WTC11 (cell line): ENCODE measurements at places on chromosomes 2 and 18.

DNA sequence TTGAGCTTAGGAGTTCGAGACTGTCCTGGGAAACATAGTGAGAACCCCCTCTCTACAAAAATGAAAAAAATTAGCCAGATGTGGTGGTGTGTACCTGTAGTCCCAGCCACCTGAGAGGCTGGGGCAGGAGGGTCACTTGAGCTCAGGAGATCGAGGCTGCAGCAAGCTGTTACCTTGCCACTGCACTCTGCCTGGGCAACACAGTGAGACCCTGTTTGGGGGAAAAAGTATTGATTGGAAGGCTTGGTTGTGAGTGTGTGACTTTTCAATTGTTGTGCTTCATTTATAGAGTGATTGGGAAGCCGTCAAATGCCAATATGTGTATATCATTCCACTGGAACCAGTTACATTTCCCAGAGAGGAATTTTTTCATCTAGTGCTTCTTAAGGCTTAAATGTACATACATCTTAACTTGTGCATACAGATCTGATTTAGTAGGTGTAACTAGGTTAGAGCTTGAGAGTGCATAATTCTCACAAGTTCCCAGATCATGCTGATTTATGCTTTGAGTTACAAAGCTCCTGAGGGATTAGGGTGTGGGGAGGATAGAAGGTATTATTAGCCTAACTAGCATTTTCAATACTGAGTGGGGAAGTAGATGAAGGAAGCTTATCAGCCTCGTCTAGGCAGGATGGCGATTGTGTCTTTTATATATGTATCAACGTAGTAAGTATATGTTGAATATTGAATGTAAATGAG, 15.3 kb downstream of the WDR43 start:
- H3K4me3 ChIP-seq: no peak overlapping the region
- DNase-seq: no peak
- H3K36me3 ChIP-seq: peaks cover 84% of the 10 kb centered on the region
- peaks cover 5% of the 10 kb centered on the region; the same call in 1 of the 2 replicates for H3K4me1 ChIP-seq
- H3K27me3 ChIP-seq: no peaks in the 10 kb centered on the region

GRCh38 chr18:58603375-58604067, 25.4 kb downstream of the ALPK2 start:
- no peaks in the 10 kb centered on the region; the same call in 1 of the 2 replicates for H3K27me3 ChIP-seq
- no peak for DNase-seq
- no peak overlapping the region for H3K27ac ChIP-seq

- no peak overlapping the region for H3K4me3 ChIP-seq
- no peaks in the 10 kb centered on the region for H3K27me3 ChIP-seq
- peaks cover 7% of the 10 kb centered on the region for H3K4me1 ChIP-seq
- no peaks in the 10 kb centered on the region for H3K36me3 ChIP-seq
Observed at GRCh38 chr2:137118140-137118539, 352.8 kb downstream of the THSD7B start.

GRCh38 chr2:111049792-111050640, 70.7 kb upstream of the BCL2L11 start:
- DNase-seq: no peak
- no peaks in the 10 kb centered on the region for H3K36me3 ChIP-seq
- H3K4me1 ChIP-seq: no peaks in the 10 kb centered on the region
- H3K4me3 ChIP-seq: no peak overlapping the region
- no peak overlapping the region for H3K27ac ChIP-seq

DNA sequence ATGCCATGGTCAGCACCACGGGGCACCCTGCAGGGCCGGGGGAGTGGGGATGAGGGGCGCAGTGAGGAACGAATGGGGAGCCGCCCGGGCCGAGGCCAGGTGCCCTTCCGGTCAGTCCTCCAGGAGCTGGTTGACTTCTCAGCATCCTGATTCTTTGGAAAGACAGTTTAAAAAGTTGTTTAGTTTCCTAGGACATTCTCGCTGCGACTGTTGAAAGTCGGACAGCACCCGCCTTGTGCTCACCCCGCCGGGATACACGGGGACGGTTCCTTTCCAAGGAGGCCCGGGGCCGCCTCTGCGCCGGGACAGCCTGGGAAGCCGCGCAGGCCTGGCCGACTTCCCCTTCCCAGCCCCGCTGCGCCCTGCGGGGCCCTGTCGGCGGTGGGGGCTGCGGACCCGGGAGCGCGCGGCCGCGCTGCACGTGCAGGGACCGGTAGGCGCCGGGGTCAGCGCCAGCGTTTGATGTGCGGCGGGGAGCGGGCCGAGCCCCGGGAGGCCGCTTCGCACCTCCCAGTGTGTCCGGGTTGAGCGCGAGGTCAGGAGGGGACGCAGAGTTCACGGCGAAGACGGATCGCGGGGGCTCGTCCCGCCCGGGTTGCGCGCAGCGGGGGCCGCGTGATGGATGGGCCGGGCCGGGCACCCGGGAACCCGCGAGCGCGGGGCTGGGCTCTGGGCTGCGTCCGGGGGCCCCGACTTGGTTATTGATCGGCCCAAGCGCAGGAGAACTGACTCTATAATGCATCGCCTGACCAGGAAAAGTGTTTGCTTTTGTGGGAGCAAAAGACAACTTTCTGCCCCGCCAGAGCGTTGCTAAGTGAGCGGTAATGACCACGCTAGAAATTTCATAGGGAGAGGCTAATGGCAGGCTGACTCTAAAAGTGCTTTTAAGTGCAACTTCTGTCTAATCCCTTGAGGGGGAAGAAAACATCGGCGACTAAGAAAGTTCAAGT, 28.0 kb upstream of the SMIM21 start:
- DNase-seq: peak; percentile 63
- peaks cover 38% of the 10 kb centered on the region for H3K27me3 ChIP-seq
- peaks cover 17% of the 10 kb centered on the region for H3K4me1 ChIP-seq
- peaks cover 18% of the 10 kb centered on the region for H3K36me3 ChIP-seq

DNA sequence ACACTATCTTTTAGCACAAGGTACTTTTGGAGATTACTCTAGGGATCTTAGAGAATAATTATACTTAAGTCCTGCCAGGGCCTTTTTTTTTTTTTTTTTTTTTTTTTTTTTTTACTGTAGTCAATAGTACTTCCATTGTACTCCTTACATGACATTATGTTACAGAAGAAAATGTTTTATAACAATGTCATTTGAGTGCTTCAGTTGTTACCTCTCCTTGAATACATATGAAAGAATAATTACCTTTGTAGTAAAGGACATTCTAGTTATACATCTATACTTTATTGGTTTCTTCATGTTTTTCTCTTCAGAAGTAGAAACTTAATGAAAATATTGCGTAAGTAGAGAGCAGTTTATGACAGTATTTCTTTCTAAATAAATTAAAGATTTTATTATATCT, 834.9 kb downstream of the DPP10 start:
- H3K27ac ChIP-seq: no peak overlapping the region
- no peak overlapping the region for H3K4me3 ChIP-seq
- no peaks in the 10 kb centered on the region for H3K27me3 ChIP-seq
- peaks cover 9% of the 10 kb centered on the region for H3K4me1 ChIP-seq
- peaks cover 11% of the 10 kb centered on the region for H3K36me3 ChIP-seq

GRCh38 chr2:165544897-165545296, 75.4 kb downstream of the CSRNP3 start:
- H3K4me1 ChIP-seq: peaks cover 10% of the 10 kb centered on the region
- DNase-seq: no peak
- H3K27me3 ChIP-seq: no peaks in the 10 kb centered on the region
- H3K36me3 ChIP-seq: no peaks in the 10 kb centered on the region
- no peak overlapping the region for H3K27ac ChIP-seq
- H3K4me3 ChIP-seq: no peak overlapping the region

GRCh38 chr2:30704309-30705020, 102.8 kb downstream of the CAPN13 start:
- DNase-seq: no peak
- peaks cover 34% of the 10 kb centered on the region for H3K36me3 ChIP-seq
- H3K27me3 ChIP-seq: peaks cover 2% of the 10 kb centered on the region
- H3K27ac ChIP-seq: no peak overlapping the region
- H3K4me1 ChIP-seq: no peaks in the 10 kb centered on the region

GRCh38 chr2:237549643-237550415, 16.5 kb upstream of the PRLH start:
- no peak overlapping the region for H3K27ac ChIP-seq
- H3K4me1 ChIP-seq: peaks cover 13% of the 10 kb centered on the region
- no peak for DNase-seq
